Fibroblast of mammary gland (primary cell): ENCODE measurements at places on chromosomes 1 and 21.

DNA sequence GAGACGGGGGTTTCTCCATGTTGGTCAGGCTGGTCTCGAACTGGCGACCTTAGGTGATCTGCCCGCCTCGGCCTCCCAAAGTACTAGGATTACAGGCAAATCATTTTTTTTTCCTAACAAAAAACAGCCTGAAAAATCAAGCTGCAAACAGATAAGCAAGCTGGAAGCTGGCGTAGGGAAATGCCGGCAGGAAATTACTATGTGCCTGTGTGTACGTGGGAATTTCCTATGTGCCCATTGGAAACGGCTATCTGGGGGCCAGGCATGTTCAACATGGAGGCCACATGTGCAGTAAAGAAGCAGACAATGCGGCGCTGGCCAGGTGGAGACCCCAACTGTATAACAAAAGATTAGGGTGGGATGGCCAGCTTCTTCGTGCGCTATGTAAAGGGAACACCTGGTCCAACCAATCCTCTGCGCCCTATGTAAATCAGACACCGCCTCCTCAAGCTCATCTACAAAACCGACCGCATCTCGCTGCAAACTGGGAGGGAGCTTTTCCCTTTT lies 9.1 kb upstream of the AADACL4 start:
- DNase-seq = no peak

DNA sequence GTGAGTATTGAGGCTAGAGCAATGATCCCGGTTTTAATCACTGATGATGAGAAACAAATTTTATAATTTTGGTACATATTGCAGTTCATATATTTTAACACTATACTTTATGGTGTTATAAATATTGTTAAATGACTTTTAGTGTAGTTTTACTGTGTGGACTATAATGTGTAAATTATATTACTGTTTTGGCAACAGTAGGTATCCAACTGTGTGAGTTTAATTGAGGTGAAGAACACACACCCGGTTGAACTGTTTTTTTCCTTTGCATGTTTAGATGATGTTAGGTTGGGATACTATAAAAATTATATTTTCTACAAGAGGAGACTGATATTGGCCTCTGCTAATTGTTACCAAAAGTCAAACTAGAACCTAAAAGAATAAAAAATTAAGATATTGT lies 166.5 kb downstream of the SDCCAG8 start:
- no peak for DNase-seq

DNA sequence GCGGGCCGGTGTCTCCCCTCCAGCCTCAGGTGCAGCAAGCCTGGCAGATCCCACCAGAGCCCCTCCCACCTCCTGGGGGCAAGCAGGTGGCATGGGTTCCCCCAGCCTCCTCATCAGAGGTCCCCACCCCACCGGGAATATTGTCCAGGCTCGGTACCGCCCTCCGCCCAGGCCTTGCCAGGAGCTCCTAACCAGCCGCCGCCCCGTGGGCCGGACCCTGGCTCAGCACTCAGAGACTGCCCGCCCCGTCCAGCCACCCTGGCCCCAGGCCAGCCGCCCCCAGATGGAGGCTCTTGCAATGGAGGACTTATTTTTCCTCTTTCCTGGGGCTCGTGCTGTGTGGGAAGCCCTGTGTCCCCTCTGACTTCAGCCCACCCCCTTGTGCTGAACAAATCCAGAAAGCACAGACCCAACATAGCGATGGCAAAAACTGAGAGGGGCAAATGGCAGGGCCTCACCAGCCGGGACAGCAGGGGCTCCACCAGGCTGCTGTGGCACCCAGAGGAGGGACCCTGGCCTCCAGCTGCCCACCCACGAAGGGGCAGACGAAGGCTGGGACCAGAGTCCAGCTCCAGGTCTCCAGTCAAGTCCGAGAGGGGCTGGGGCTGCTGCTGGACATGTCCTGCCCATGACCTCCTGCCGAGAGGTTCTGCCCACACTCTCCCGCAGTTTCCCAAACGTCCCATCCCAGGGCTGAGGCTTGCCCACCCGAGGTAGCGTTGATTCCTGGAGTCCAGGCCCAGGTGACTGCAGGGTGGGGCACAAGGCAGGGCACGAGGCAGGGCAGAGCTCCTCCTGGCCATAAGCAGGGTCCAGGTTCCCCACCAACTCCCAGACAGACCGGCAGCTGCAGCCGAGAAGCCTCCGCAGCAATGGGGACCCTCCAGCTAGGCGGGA lies 7.5 kb downstream of the MEGF6 start:
- no peak for DNase-seq

GRCh38 chr21:35855484-35855883 lies 204.8 kb downstream of the SETD4 start:
- peak; percentile 74 for DNase-seq

DNA sequence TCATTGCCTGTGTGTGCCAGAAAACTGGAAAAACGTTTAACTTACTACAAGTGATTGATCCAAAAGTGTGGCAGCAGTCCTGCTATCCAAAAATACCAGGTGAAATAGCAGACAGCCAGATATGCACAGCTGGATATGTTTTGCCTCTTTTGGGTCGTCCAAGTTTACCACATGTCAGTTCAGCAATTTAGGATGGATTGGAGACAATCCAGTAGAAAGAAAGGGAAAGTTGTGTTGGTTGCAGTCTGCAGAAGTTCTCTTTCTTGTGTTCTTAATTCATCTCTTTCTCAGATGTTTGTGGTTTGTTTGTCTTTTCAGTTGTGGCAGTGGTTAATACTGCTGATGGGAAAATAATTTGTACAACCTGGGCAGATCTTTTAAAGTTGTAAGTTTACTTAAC lies 645.0 kb downstream of the PTPRC start:
- no peak for DNase-seq

- DNase-seq = no peak
These were observed 18.2 kb downstream of the SAMD13 start for GRCh38 chr1:84319662-84320061.

- DNase-seq = no peak
These were observed 58.3 kb upstream of the ANGPTL3 start for GRCh38 chr1:62539028-62539447.

DNA sequence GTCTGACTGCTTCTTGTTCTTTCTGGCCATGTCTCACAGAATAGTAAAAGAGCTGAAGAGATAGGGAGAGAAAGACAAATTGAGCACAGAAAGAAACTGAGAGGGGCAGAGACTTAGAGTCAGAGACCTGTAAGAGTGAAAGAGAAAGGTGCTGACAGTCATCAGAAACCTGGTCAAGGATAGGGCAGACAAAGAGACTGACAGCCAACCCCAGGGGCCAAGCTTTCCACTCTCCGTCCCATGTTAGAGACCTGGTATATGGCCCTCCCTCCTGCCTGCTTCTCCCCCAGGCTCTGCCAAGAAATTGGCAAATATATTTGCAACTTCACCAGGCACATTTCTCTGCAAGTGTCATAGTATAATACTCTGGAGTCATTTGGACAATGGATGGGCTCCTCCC lies 64.6 kb downstream of the RHBG start:
- no peak for DNase-seq

DNA sequence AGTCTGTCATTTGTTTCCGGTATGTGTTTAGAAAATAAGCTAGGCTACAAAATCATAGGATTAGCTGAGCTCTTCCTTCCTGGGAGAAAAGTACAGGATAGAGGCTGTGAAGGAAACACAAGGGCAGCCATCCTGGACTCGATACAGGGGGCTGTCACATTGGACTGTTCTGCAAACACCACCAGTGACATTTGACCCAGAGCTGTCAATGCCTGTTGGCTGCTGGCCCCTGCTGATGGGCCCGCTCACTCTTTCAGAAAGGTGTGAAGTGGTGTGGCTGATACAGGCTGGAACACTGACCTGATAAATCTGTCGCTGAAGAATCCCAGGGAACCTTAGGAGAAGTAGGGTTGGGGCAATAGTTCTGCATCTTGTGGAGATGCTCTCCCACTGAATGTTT lies 183.1 kb downstream of the RHOU start:
- no peak for DNase-seq

DNA sequence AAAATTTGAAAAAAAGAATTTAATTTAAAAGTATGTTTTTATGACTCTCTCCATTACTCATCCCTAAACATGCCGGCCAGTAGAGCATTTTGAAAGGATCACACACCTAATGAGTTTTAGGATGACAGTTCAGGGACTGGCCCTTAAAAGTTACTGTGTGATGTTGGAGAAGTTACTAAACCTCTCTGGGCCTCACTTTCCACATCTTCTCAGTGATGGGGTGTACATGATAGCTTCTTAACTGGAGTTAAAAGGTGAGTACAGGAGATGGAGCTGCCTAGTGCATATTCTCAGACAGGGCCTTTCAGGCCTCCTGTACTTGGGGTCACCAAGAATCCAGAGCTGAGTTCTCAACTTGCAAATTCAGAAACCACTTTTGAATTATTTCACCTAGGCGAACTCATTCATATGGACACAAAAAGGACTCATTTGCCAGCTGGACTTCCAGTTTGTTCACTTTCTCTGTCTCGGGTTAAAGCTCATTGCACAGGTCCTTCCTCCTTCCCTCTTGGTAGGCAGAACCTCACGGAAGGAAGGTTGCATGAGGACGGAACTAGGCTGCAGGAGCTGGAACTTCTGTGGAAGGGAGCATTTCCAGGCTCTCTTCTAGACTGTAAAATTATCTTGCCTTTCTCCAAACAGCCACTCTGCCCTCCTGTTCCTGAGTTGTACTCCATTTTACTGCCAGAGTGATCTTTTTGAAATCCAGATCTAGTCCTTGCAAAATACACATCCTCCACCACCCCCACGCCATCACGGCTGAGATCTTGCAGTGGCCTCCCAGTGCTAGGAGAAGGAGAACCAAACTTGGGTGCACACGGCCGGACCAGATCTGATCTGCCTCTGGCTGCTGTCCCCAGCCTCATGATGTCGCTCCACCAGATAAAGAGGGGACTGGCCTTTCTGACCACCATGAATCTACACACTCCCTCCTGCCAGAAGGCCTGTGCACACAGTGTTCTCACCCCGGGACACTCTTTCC lies 4.3 kb upstream of the SLC30A1 start:
- DNase-seq = no peak

- DNase-seq = no peak
These were observed 3.0 kb downstream of the SLC44A3 start for GRCh38 chr1:94823116-94823515.

- peak; percentile 99 for DNase-seq
These were observed 65.2 kb upstream of the TARBP1 start for GRCh38 chr1:234544087-234544579.

DNA sequence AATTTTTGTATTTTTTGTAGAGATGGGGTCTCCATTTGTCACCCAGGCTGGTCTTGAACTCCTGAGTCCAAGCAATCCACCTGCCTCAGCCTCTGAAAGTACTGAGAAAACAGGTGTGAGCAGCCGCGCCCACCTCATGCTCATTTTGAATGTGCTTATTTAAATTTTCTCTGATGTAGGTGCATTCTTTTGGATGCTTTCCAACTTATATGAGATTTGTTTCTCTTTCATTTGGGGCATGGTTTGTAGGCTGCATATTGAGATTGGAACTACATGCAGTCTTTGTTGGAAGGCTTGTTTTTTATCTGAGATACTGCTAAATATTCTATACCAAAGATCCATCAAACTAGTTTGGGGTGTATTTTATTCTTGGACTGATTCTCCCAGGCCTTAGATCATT lies 81.0 kb upstream of the IVNS1ABP start:
- no peak for DNase-seq

- DNase-seq = no peak
These were observed 24.8 kb upstream of the SLFNL1 start for GRCh38 chr1:41046347-41046775.

DNA sequence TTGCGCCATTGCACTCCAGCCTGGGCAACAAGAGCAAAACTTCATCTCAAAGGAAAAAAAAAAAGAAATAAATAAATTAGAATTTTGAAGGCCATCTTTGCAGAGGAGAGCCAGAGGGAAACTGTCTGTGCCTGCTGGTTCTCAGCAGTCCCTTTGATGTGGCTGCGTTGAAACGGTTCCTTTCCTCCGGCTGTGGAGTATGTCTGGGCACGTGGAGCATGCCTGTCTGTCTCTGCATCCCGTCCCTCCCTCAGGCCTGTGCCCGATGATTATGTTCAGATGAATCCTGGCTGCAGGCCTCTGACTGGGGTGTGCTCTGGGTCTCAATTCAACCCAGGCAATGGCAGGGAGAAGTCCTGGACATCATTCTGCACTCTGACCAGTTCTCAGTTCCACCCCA lies 33.4 kb downstream of the KIAA1614 start:
- no peak for DNase-seq

DNA sequence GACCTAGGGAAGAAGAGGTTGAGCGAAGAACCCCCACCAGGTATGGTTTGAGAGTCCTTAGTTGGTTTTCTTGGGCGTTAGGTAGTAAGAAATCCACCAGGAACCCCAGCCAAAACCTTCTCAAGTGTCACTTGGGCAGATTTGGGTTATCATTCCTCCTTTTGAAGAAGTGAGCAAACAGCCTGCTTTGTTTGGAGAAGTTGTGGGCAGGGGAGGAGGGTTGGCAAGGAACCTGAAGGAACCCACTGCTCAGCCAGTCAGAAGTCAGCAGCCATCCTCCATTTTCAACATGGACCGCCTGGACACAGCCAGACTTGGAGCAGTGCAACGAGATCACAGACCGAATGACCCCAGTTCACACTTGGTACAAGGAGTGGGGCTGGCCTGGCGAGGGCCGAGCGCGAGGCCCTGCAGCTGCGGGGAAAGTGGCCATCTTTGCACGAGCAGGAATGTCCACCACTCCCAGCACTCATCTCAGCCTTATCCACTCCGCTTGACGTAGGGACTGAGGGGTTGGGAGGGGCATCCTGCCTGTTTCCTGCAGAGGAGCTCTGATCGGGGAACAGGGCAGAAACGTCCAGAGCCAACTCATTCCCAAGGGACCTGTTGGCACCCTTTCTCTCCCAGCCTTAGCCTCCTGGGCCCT lies 7.2 kb downstream of the ADPRS start:
- peak; percentile 26 for DNase-seq

GRCh38 chr1:180112984-180113647 lies 41.6 kb upstream of the QSOX1 start:
- no peak for DNase-seq

DNA sequence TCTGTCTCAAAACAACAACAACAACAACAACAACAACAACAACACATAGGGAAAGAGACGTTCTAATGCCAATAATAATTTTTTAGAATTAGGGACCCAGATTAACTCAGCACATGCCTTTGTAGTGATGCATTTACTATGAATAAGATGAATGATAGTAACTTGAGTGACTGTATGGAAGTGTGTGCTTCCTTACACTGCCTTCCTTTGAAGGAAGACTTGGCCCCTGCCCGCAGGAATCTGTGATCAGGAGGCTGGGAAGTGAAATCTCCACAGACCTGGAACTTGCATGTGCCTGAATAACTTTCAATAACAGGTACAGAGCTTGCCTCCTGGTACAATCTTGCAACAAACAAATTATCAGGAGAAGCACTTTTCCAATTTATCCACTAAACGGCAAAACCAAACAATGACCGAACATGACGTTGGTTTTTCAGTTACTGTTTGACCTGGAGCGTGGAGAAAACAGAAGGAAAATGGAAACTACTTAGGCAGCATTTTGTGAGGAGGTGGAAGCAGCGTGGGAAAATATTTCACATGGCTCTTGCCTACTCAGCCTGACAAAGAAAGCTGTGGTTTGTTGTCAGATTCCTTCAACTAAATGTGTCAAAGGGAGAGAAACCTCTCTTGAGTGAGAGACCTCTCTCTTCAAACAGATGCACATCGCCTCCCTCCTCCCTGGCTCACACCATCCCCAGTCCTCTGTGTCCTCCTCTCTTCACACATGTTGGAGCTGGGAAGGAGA lies 10.1 kb upstream of the ABCA4 start:
- peak; percentile 71 for DNase-seq
